Activated CD8-positive, alpha-beta memory T cell treated with anti-CD3 and anti-CD28 coated beads, Interleukin-2, amount 50 U/mL, for 4 hours (primary cell): ENCODE measurements at places on chromosomes 16 and 17.

- no peak for DNase-seq
Observed at GRCh38 chr17:43812396-43813265, 20.3 kb downstream of the MPP3 start.

- DNase-seq: no peak
Observed at GRCh38 chr17:2171702-2172076, 116.8 kb downstream of the HIC1 start.

DNA sequence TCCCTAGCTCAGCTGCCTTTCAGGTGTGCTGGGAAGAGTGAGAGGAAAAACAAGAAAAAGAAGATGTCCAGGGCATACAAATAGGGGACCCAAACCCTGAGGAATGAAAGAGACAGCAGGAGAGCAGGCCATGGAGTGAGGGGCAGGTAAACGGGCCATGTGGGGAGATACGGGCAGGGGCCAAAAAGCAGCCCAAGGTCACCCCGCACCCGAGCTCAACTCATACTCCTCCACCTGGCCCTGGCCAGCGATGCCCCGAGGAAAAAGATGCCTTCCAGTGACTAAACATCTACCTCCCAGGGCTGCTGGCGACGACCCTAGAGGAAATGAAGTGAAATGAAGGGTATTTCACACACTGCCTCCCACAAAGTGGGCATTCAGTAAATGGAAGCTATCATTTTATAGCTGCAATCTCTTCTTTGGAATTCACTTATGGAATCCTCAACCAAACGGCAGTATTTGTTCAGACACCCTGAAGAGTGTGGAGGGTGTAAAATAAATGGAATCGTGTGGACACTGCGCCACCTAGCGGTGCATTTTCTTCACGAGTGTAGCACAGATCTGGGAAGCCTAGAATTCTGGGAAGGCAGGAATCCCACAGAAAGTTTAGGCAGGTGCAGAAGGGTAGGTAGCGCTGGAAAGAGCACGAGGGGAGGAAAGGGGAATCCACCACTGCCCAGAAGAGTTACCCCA lies 14.9 kb downstream of the ELAC2 start:
- peak; percentile 54 for DNase-seq

DNA sequence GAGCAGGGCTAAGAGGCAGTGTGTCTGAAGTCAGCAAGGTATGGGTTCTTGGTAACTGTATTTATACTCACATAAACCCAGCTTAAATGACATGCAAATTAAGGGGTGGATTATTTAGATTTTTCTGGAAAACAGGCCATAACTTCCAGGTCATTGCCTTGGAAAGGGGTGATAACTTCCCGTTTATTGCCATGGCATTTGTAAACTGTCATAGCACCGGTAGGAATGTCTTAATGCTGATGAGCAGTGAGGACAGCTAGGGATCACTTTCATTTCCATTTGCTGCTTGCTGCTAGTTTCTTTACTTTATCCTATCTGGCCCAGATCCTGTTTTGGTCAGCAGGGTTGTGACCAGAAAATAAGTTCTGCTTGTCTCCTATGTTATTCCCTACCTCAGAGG lies 1336.7 kb downstream of the CDH11 start:
- no peak for DNase-seq

DNA sequence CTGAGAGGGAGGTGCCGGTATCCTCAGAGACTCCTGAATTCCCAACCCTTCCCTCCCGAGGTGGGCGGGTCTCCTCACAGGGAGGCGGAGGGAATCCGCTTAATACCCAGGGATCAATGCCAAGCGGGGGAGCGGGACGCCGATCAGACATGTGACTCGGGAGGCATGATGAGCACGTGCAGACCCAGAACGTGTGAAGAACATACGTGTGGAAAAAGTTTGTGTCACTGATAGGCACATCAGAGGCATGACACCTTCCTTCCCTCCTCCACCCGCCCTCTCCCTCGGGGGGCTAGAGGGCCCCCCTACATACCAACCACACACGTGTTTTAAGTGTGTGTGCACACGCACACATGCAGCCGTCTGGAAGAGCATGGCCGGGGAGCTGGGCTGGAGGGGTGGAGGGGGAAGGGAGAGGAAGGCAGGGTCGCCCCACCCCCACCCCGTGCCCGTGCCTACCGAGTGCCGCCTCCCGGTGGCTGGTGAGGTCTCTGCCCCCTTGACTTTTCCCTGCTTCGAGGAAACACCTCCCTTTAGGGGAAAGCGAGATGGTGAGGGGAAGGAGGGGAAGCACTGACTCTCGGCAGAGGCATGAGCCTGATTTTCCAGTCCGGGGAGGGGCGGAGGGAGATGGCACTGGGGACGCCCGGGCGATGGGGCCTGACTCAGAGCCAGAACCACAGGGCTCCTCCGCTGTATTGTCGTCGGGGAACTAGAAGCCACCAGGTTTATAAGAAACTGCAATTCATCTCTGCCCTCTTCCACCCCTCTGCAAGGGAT lies 12.1 kb upstream of the TBX21 start:
- peak; percentile 98 for DNase-seq
